ENCODE measurements at places on chromosomes 6 and 20.

GRCh38 chr6:89999154-89999553, 104.9 kb downstream of the GJA10 start:
- peak; percentile 80 for DNase-seq

GRCh38 chr20:17668432-17668831, 13.6 kb downstream of the RRBP1 start:
- DNase-seq = no peak

DNA sequence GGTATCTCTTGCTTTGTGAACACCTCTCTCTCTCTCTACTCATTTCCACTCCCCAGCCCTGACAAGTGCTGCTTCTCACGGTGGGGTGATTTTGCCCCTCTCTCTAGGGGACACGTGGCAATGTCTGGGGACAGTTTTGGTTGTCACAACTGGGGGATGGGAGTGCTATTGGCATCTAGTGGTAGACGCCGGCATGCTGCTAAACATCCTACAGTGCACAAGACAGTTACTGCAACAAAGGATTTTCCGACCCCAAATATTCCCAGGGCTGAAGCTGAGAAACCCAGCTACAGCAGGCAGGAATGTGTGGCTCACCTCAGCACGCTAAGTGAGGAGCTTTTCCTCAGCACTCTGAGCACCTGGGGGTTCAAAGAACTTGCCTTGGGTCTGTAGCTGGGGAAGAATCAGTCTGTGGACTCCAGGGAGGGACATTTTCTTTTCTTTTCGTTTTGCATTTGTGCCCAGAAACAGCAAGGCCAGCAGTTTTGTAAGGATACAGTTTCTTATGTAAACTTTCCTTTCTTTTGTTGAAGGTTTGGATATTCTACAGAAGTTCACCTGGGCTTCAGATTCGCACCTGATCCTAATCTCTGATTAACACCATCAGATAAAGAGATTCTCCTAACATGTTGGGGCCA, 246.9 kb upstream of the ZFP64 start:
- peak; percentile 16 for DNase-seq

DNA sequence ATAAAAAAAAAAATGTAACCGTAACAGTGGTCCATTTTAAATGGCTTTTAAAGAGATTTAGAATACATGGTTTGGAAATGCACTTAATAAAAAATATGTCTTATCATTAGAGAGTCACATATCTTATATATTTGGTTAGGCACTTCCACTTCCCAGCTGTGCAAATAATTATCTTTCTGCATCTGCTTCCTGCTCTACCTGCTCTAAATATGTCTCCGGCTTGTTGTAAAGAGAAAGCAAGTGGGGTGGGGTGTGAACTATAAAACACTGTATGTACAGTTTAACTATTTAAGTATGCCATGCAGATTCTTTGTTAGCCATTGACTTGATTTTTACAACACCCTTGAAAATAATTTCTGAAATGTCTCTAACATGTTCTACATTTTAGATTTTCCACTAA, 106.3 kb downstream of the NKAIN2 start:
- no peak for DNase-seq

DNA sequence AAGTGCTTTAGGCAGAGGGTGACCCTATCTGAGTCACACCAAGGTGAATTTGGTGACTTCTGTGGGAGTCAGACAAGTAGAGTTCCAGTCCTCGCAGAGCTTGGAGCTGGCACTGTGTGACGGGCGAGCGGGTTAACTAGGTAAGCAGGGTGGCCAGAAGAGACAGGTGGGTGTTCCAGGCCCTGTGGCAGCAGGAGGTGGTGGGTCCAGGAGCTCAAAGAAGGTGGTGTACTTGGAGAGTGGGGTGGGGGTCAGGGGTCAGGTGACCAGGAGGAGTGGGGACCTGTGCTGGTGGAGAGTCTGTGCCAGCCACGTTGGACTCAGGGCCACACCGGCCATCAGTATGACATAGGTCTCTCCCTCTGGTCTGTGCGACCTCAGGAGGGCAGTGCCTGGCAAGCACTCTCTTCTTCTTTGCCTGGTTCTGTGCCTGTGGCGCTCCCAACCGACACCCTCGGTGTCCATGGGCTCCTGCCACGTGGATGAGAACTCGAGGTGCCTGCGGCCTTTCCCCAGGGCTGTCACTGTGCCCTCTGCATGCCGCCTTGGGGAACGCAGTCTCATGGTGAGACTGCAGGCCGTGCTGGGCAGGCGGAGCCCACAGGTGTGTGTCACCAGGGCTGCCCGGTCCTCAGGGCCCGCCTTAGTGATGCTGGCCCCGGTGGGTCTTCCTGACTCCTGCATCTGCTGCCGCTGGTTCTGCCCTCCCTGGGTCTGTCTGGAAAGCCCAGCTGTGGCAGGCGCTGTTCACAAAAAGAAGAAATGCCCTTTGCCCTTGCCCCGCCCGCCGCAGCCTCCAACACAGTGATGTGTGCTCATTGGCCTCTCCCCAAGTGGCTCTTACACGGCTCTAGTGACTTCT, 1.6 kb downstream of the MRGBP start:
- no peak for DNase-seq

GRCh38 chr20:17568972-17569521, 828 bp upstream of the DSTN start:
- DNase-seq = no peak

- DNase-seq = no peak
Measured at GRCh38 chr6:119028091-119028490, 50.4 kb downstream of the FAM184A start.

GRCh38 chr6:163958646-163959045, 544.1 kb downstream of the QKI start:
- DNase-seq = no peak

GRCh38 chr6:119243657-119244056, 105.9 kb downstream of the MAN1A1 start:
- no peak for DNase-seq

GRCh38 chr6:56995347-56995902, 40.5 kb downstream of the BEND6 start:
- no peak for DNase-seq

DNA sequence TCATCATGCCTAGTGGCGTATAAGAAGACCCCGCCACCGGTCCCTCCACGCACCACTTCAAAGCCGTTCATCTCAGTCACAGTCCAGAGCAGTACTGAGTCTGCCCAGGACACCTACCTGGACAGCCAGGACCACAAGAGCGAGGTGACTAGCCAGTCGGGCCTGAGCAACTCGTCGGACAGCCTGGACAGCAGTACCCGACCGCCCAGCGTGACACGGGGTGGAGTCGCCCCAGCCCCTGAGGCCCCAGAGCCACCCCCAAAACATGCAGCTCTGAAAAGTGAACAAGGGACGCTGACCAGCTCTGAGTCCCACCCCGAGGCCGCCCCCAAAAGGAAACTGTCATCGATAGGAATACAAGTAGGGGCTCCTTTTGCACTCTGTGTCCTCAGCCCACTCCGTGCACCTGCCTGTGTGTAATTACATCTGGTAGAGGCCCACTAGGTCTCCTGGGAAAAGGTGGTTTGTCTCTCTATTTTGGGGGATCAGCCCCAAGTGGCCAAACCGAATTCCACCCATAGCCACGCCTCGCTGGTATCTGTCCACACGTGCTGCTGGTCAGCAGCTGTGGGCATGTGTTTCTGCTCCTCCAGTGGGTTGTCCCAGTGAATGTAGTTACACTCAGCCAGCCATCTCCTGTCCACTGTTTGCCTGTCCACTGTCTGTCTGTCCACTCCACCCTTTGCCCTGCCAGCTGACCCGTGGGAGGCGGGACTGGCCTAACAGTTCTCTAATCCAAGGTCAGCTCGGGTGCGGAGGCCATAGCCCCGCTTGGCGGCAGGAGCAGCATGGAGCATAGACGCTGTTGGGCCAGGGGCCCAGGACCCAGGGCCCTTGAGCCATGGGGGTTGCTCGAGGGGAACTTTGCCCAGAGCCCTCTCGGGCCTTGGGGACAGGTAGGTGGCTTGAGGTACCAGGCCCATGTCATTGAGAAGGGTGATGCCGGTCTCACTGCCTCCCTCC, 44.3 kb upstream of the MYL9 start:
- no peak for DNase-seq

GRCh38 chr6:76221525-76221924, 149.1 kb upstream of the IMPG1 start:
- no peak for DNase-seq

DNA sequence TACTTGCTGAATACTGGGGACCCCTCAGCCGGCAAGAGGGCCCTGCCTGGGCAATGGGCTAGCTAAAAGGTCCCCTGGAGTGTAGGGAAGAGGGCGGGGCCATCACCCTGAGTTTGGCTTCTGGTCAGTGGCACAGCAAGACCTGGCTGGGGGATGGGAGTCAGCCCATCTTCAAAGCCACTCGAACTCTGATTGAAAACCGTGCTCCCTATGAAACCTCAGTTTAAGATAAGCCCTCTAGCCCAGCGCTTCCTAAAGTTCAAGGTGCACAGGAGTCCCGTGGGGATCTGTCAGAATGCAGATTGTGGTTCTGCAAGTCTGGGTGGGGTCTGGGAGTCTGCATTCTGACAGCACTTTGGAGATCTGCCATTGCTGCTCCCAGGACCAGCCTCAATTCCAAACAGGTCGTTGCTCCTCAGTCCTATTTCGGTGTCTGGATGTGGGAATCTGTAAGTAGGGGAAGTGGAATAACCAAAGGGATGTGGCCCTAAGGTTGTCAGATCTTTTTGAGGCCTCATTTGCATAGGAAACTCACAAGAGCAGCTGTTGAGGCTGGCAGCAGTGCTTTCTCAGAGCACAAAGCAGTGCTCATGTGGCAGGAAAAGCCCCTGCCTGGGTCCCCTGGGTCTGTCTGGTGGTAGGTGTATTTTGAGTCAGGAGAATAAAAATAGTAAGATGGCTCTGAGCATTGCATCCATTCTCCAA, 85.3 kb upstream of the SCP2D1 start:
- DNase-seq = no peak

Measured in activated CD4-positive, alpha-beta T cell treated with anti-CD3 and anti-CD28 coated beads, Interleukin-2, Interleukin-6, amounts not matched to agents 100 ng/mL and 50 ng/mL, durations not matched to agents 16 hours and 8 hours (primary cell).